ENCODE measurements at places on chromosomes 7 and 10.

GRCh38 chr7:147912946-147913638 lies 677.5 kb upstream of the C7orf33 start:
- no peak for DNase-seq

GRCh38 chr7:142855114-142855743 lies 353 bp downstream of the EPHB6 start:
- no peak for DNase-seq

GRCh38 chr7:158190756-158191155 lies 396.9 kb downstream of the PTPRN2 start:
- no peak for DNase-seq

GRCh38 chr7:135666156-135666555 lies 3.8 kb downstream of the STMP1 start:
- no peak for DNase-seq

DNA sequence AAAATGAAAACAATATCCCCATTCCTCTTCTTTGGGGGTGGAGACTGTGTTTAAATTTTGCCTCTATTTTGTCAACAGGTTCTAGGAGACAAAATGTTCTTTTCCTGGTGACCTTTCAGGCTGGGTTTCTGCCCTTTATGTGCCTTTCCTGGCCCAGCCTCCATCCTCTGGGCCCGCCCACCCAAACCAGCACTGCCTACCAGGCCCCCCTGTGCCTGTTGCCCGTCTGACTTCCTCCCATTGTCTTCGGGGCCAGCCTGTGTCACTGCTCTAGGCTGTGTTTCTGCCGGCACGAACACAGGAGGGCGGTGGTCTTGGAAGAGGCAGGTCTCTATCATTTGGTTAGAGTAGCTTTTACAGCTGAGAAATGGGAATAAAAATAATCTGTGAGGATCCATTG lies 13.9 kb downstream of the TSPAN14 start:
- DNase-seq: peak; percentile 67

GRCh38 chr10:55283031-55283430 lies 482.0 kb upstream of the PCDH15 start:
- no peak for DNase-seq

DNA sequence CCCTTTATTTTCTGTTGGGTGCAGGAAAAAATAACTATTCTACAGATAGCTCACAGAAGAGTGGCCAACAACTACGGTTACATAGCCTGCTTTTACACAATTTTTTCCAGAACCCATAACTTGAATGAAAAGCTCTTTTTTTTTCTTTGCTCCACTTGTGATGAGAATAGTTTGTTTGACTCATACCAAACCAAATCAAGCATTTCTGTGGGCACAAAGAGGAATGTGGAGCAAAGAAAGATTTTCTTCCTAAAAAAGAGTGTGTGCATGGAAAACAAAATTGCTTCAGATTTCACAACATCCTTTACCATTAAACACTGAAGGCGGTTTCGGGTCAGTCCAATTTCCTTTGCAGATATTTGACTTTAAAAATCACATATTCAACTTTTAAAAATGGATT lies 54.8 kb upstream of the RAB11FIP2 start:
- DNase-seq: no peak

GRCh38 chr10:93413252-93413689 lies 68.9 kb downstream of the MYOF start:
- no peak for DNase-seq

- peak; percentile 44 for DNase-seq
Observed at GRCh38 chr7:147245274-147245673, 1128.7 kb downstream of the CNTNAP2 start.

DNA sequence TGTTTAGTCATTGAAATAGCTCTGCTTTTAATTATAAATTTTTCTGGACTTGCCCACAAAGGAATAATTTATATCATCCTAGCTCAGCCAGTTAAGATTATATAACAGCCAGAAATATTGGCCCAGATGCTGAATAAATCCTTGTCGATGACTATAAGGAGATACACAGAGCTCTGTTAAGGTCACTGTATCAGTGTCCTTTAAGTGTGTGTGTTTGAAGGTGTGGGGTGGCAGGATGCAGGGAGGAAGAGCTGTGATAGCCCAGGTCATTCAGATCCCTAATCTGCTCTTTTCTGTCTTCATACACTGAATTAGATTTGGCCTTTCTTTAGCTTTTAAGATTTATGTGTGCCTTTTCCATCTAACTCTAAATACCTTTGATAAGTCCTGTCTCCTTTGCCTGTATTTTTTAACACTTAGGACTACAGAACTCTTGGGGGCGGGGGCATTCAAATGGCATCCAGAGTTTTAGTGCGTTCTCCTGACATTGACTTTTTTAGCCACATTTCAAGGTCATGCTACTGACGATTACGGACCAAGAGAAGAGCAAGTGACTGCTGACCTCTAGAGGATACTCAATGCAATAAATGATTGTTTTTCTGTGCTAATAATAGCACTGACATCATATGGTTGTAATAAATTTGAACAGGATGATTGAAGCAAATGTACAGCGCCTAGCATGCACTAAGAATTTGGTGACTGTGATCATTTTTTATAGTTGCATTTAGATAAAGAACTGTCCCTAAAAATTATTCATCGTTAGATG lies 172.3 kb downstream of the CACNB2 start:
- DNase-seq: no peak

GRCh38 chr7:734214-734613 lies 7.1 kb upstream of the PRKAR1B start:
- DNase-seq: no peak

DNA sequence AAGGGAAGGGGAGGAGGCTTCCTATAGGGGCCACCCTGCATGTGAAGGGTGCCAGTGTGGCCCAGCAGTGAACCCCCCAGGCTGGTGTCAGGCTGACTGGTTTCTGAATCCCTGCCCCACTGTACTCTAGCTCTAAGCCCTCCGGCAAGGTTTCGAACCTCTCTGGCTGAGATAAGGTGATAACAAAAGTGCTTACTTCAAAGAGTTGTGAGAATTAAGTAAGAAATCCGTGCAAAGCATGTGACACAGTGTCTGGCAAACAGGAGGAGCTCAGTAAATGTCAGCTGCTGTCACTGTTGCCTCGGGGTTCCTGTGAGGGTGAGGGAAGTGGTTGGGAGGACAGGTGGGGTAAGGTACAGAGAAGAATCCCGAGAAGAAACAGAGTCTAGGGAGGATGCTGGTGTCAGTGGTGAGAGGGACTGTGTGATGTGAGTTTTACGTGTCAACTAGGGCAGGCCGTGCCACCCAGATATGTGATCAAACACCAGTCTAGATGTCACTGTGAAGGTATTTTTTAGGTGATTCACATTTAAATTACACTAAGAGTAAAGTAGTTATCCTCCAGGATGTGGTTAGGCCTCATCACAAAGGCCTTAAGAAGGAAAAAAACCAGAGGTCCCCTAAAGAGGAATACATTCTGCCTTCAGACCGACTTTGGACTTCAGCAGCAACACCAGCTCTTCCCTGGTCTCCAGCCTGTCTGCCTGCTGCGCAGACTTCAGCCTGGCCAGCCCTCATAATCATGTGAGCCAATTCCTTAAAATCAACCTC lies 64.4 kb downstream of the BPGM start:
- DNase-seq: no peak

GRCh38 chr7:41911792-41912191 lies 208.9 kb upstream of the INHBA start:
- no peak for DNase-seq

DNA sequence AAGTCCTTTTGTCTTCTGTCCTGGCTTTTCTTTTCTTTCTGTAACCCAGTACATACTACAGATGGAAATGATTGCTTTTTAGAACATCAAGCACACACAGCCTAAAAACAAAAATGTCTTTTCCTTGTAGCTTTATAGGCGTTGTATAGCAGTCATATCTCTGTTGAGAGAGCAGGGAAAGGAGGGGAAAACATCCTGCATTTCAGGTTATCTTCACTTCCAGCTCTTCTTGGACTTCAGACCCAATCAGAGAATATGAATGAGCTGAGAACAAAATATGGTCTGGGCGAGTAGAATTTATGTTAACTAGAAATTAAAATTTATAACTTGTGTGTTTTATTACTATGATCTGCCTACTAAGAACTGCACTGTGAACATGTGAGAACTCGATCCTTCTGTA lies 14.7 kb downstream of the TMEM60 start:
- DNase-seq: no peak
